ENCODE measurements at places on chromosomes 13 and 19.

DNA sequence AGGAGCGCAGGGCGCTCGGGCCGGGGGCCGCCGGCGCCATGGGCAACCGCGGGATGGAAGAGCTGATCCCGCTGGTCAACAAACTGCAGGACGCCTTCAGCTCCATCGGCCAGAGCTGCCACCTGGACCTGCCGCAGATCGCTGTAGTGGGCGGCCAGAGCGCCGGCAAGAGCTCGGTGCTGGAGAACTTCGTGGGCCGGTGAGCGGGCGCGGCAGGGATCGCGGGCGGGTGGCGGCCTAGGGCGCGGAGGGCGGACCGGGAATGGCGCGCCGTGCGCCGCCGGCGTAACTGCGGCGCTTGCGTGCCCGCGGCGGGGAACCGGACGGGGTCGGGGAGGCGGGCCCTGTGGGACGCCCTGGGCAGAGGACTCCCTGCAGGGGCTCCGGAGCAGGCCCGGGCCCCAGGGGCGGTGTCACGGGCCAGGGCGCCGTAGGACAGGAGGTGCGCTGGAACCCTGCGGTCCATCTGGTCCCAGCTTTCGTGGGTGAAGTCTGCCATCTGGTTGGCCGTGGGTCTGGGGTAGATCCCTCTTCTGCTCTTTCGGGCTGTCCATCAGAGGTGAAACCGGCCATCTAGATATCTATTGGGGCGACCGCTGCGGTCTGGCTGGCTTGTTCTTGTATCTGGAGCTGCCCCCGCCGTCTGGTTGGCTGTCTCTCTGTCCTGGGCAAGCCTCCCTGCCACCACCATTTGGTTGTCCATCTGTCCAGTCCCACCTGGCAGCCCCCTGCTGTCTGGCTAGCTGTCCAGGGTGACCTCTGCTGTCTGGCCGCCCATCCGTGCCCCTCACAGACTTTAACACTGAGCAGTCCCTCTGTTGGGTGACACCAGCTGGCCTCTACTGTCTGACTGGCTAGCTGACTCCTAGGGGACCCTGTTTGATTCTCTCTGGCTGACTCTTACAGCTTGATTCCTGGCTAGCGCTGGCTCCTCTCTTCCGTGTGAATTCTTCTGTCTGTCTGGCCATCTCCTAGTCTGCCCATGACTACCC, 622 bp downstream of the DNM2 start:
- DNase-seq, result no peak

DNA sequence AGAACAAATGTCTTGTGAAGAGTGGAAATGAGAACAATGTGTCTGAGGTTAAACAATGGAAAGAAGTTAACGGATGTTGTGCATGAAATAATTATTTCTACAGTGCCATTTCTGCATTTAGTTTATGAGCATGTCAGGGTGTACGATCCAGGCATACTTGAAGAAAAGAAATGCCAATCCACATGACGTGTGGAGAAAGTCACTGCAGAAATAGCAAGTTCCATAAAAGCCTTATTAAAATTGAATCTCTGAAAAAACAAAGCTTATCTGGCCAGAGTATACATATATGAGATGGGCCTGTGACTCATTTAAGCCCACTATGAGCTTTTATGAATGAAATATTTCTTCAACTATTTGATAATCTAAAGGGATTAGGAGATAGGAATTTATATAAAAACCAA, 426.1 kb downstream of the EFNB2 start:
- no peak for DNase-seq

- no peak for DNase-seq
Measured at GRCh38 chr13:113001241-113002140, 32.5 kb downstream of the MCF2L start.

GRCh38 chr19:13212759-13213330, 62.6 kb downstream of the IER2 start:
- peak; percentile 10 for DNase-seq

GRCh38 chr19:11105014-11105636, 15.9 kb downstream of the LDLR start:
- no peak for DNase-seq

DNA sequence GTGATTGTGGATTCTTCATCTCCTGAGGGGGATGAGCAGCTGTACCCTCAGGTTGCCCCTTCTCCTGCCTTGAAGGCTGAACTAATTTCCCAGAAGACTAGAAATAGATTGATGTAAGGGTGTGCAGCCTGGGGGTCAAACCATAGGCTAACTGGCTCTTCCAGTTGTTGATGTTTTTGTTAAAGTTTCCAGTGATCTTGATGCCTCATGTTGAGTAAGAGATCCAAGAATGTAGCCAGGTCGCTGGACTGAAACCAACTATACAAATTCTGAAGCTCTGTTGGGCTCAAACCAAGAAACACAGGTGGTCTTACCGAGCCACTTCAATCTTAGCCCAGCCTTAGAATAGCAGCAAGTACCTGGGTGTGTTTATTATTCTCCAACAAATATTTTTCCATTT, 391.8 kb downstream of the KLF5 start:
- no peak for DNase-seq

DNA sequence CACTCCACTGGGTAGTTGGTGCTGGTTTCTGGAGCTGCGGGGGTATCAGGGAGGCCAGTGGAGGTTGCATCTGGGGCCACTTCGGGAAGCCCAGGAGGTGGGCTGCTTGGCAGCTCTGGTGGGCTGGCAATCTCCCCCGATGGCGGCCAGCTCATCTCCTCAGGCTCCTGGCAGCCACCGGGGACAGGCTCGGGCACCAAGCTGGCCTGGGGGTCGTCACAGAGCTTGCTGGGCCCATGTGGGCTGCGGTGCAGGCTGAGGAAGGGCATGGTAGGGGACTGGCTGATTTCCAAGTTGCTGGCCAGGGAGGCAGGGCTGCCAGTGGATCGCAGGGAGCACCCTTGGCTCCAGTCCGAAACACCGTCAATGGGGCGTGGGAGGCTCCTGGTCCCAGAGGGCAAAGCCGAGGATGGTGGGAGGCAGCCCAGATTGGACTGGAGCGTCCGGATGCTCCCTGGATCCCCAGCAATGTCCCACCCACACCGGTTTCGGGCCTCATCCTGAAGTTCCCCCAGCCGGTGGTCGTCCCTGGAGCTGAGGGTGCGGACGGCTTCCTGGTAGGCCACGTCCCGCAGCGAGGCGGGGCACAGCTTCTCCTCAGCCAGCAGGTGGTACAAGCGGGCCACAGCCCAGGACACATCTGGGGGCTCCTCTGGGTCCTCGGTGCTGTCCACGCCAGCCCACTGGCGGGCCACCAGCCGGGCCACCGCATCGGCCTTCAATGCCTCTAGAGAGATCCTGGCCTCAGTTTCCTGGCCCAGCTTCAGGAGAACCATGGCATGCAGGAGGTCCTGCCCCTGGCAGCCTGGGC, 13.8 kb downstream of the TICAM1 start:
- DNase-seq, result no peak

DNA sequence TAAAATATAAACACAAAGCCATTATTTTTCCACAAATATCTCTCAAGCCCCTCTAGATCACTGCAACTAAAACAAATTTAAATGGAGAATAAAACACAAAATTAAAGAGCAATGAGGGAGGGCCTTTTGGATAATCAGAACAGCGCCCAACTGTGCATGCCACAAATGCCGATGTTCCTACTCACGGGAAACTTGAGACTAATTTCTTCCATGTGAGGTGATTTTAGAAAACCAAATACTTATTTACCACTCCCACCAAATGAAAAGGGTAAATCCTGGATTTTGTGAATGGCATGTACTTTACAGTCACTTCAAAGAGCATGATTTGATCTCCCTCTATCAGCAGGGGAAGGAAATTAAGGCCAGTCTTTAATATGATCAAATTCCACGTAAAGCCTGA, 74.8 kb downstream of the SLC7A1 start:
- peak; percentile 47 for DNase-seq

DNA sequence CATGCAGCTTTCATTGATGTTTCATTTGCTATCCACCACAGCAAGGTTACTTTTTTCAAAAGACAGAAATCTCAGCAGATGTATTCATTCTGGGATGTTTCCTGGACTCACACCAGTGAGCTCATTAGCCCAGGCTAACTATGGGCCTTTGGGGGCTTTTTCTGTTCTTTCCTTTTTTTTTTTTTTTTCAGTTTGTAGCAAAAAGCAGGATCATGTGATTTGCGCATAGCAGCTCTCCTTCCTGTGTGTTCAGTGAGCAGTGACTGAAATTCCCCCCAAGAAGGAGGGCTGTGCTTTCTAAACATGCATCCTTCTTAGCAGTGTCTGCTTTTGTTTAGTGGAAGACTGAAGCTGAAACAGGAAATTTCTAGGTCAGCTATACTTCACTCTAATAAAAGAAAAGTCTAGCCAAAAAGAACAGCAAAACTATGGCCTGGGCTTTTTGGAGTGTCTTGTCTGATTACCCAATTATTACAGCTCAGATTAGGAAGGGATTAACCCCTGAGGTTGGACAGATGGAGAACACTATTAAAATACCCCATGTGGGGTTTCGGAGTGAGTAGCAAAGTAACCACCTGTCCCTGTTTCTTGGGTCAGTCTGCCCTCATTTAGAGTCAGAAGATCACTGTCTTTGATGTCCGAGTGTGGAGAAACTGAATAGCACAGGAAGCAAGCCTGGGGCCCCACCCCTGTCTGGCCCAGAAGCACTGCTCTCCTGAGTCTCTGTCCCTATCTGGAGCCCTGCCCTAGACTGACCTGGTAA, 8.9 kb upstream of the AMER2 start:
- DNase-seq, result no peak

- DNase-seq, result no peak
Measured at GRCh38 chr13:39119422-39119821, 81.2 kb downstream of the NHLRC3 start.

- DNase-seq, result peak; percentile 19
Measured at GRCh38 chr13:97367016-97367822, 66.8 kb upstream of the RAP2A start.

GRCh38 chr19:15328312-15328711, 4.0 kb downstream of the BRD4 start:
- no peak for DNase-seq

GRCh38 chr13:99956473-99957349, 14.9 kb downstream of the ZIC5 start:
- no peak for DNase-seq

GRCh38 chr19:15934332-15935078, at the start of gene CYP4F11:
TSS of gene CYP4F11 (minus strand) at chr19:15934529. CDS start at chr19:15934408, 121 bp downstream.
- no peak for DNase-seq

DNA sequence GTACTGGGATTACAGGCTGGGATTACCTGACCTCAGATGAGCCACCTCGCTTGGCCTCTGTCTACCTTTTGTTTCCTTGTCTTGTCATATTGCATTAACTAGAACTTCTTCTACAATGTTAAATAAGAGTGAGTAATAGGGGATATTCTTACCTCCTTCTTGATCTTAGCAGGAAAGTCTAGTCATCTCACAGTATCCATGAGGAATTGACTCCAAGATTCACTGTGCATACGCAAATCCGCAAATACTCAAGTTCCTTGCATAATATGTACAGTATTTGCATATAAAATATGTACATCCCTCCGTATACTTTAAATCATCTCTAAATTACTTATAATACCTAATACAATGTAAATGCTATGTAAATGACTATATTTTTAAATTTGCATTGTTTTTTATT, 78.3 kb downstream of the POLR1D start:
- no peak for DNase-seq

DNA sequence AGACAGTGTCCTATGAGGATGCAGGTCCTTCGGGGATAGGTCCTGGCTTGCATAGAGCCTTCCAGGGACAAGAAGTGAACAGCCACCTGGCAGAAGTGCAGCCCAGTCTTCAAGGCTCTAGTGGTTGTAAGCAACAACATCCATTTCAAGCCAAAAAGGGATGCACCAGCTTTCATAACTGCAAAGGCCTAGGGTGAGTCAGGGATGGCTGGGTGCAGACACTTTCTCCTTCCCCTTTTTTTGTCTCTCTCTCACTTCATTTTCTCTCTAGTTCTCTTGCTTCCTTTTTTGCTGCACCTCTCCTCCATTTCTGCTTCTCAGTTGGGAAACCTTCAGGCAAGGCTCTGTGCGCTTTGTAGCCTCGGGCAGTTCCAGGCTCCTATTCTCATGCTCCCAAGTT, 196.2 kb upstream of the ZNF536 start:
- no peak for DNase-seq

GRCh38 chr13:95247171-95247570, 54.1 kb downstream of the ABCC4 start:
- DNase-seq, result no peak

DNA sequence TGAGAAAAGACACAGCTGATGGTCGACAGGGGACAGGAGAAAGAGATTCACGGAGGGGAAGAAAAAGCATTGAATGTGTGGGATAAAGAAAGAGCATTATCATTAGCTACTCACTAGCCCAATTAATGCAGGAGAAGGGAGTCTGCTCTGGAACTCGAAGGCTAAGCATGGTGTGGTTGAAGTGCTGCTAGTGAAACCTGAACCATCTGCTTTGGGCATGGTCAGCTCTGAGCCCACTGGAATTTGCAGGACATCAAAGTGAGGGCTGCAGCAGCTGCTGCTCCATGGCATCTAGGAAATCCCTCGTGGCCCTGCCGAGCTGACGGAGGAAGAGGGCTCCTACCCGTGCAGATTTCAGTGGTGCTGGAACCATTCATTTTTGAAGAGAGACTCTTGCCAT, 320.3 kb downstream of the ATP8A2 start:
- DNase-seq, result no peak

- no peak for DNase-seq
Measured at GRCh38 chr19:29947871-29948270, 5.8 kb downstream of the URI1 start.

- no peak for DNase-seq
Measured at GRCh38 chr13:33932769-33933406, 114.9 kb downstream of the RFC3 start.

DNA sequence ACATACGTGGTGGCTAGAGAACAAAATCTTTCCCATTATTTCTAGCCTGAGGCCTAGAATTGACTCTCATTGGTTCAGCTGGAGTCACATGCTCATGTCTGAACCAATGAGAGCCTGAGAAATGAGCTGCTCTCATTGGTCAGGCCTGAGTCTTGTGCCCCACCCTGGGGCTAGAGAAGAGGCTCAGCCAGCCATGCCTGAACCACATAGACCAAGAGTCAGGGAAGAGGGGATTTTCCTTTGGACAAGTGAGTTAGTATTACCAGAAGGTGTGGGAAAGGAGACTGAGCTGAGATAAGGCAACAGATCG, 6.9 kb downstream of the FXYD5 start:
- DNase-seq, result no peak

DNA sequence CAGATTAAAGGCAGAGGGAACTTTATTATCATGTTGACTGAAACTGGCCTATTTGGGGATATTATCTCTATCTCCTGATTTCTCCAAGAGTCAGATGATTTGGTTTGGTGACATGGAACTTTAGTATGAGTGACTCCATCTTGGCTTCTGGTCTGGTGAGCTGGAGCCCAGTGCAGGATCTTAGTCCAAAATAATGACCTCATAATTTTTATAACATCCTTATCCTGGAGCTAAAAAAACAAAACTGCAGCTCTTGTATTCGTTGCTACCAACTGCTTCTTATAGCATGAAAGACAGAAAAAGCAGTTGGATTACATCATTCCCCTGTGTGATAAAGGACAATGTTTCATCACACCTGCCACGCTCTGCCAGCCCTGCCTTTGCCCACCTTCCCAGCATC, 39.3 kb upstream of the RNF17 start:
- no peak for DNase-seq

Measured in HS-5 (cell line).